ENCODE measurements at places on chromosomes 2 and 18.

GRCh38 chr2:173226899-173227698 lies 127.6 kb upstream of the CDCA7 start:
- no peak for DNase-seq

DNA sequence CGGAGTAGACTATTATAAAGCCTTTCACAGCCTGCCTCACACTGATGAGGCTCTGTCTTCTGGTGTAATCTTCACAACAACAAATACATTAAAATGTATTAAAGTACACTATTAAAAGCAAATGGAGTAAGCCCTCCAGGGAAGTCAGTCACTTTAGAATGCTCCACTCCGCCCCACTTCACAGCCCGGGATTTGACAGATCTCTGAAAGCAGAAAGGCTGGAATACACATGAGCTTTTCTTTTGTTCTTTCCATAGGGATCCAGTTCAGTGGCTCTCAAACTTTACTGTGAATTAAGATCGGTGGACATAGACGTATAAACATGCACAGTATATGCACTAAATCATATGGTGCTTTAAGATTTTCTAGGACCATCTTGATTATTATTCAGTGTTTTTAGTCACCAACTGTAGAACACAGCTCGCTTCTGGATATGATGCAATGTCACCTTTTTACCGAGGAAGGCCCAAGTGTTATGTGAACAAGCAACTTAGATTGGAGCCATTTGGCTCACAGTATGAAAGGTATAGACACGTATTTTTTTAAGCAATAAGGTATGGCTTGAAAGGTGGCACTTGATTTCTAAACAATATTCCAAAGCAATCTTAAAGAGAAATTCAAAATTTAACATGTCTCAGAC lies 151.1 kb downstream of the PRKCE start:
- no peak for DNase-seq

DNA sequence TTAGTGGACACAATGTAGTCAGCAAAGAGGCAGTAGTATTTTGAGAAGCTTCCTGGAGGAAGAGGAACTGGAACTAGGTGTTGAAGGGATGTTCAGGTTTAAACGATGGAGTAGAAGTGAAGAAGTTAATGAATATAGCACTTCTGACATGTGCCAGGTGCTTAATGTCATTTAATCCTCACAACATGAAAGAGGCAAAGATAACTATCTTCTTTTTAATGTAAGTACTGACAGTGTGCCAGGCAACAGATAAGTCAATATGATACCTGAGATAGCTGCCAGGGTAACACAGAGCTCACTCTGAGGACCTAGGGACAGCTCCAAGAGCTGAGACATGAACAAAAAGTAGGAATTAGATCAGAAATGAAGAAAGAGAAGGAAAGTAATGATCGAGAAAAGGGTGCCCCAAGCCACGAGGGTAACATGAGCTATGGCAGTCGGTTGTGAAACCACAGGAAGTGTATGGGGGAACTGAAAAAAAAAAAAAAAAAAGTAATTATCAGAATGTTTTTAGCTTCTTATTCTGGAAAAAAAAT lies 140.7 kb downstream of the RNF144A start:
- no peak for DNase-seq

- no peak for DNase-seq
Observed at GRCh38 chr2:184727813-184728212, 129.5 kb downstream of the ZNF804A start.

DNA sequence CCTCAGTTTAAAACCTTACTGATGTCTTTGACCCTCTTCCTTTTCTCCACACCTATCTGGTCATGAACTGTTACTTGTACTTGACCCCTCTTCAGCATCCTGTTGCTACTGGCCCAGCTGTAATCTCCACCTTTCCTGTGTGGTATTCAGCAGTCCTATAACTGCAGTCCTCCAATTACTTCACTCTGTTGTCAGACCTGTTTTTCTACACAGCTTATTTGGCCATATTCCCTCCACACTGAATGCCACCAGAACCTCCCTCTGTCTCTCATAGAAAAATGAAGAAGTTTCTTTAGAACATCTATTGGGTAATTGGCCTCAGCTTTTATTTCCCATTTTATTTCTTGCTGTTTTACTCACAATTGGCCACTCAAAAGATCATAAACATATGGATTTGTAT lies 155.4 kb downstream of the ASXL3 start:
- DNase-seq = no peak

DNA sequence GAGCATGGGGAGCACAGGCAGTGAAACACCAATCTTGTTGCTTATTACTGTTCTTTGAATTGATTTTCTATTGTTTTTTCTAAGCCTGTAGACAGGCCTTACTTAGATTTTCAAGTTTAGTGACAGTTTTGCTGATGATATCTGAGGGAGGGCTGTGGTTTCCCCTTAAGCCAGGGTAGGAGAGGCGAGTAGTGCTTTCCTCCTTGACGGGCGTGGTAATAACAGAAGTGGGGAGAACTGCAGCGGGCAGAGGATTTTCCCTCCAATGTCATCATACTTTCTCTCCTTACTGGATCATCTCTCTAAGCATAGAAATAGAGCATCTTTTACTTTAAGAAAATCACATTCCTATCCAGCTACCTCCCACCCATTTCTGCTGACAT lies 314.4 kb downstream of the ALK start:
- DNase-seq = no peak

GRCh38 chr2:36123995-36124394 lies 231.6 kb upstream of the CRIM1 start:
- DNase-seq = no peak
